Frontal cortex (tissue), 4 donors: ENCODE measurements at places on chromosomes 1 and 21. TPM values are rescaled to one million over a fixed set of nuclear protein-coding genes. Genes with fewer than 3 reads are reported as not detected.

GRCh38 chr1:88731475-88732269 lies 47.6 kb downstream of the PKN2 start:
- peak; percentile 6 for DNase-seq

Gene LCE1C
- total RNA-seq: not detected

DNA sequence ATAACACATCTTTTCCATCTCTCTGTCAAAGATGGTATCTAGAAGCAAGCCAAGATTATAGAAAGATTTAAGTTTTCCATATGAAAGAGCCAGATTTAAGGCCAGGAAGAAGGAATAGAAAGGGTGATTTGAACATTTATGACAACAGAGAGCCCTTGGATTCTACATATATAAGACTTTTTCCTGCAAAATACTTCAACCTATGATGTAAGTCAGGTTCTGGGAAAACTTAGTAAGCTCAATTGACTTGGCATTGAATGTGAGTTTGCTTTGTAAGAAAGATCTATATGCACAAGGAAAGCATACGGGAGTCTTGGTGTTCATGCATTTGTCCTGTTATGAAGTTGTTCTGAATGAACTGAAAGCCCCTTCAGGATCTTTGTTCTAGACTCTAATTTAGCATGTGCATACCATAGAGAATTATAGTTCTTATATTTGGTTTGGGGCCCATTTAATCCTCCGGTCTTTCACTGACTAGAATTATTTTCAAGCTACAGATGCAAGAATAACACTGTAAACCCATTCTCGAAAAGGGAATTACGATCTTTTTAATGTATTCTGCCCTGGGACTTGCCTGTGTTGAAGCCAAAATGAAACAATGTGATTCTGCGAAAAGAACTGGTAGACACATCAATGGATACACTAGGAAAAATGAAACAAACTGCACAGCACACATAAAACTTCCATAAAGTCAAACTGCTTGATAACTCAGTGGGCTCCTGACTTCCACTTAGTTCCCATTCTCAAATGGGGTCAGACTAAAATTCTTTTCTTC lies 152.8 kb downstream of the DISP1 start:
- DNase-seq: no peak

Gene BEST4
- total RNA-seq: 0.41 TPM

DNA sequence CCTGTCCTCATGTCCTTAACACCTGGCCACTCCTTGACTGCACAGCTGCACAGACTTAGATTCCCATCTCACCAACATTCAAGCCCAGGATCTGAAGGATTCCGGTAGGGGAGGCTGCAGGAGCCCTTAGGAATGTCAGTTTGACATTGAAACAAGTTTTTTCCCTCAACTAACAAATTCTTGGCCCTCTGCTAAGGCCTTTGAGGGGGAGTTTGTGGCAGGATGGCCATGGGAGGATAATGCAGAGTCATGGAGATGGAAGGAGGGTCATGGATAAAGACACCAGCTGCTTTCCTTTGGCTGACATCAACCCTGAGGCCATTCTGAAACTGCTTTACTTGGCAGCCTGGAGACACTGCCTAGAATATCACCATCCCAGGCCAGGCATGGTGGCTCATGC lies 63.4 kb upstream of the PPP2R5A start:
- no peak for DNase-seq

DNA sequence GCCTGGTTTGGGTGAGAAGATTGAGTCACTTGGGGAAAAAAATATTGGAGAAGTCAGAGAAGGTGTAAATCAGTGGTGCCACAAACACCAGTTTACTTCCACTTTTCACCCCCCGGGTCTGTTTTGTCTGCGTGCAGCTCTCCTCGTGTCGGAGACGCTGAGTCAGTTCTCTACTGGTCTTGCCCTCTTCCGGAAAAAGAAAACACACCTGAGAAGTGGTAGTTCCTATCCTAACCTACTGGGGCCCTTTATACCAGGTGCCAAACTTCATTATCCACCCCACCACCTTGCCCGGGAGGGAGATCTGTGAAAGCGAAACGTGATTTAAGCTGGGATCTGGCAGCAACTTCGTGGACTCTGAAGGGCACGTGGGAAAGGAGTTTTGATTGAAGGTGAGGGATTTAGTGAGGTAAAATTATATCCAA lies 855 bp upstream of the IVNS1ABP start:
- peak; percentile 20 for DNase-seq

DNA sequence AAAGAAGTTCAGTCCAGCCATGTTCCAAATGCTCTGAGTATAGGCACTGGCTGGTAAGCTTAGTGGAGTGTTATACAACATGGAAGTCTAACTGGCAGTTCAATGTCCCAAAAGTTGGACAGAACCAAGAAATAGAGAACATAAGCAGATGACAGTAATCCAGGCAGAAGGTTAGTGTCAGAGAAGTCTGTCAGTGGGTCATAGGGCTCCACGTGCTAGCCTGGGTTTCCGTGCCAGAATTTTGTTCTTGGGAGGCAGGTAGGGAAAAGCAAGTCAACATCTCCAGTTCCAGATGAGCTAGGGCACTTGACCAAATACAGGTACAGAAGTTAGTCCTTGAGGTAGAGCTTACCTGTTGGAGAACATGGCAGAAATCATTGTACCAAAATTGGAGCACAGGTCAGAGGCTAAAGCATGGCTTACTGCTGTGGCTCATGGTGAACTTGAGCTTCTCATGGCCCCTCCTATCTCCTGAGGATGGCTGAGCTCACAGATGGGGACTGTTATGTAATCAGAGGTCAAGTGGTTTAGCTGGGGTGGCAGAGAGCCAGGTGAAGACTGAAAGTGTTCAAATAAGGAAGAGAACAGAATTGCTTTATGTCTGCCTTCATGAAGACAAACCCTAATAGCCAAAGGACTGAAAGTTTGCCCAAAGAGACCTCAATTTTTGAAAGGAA lies 170.8 kb downstream of the NFIA start:
- DNase-seq: peak; percentile 25

- no peak for DNase-seq
Observed at GRCh38 chr1:67644566-67644965, 40.4 kb upstream of the GADD45A start.

DNA sequence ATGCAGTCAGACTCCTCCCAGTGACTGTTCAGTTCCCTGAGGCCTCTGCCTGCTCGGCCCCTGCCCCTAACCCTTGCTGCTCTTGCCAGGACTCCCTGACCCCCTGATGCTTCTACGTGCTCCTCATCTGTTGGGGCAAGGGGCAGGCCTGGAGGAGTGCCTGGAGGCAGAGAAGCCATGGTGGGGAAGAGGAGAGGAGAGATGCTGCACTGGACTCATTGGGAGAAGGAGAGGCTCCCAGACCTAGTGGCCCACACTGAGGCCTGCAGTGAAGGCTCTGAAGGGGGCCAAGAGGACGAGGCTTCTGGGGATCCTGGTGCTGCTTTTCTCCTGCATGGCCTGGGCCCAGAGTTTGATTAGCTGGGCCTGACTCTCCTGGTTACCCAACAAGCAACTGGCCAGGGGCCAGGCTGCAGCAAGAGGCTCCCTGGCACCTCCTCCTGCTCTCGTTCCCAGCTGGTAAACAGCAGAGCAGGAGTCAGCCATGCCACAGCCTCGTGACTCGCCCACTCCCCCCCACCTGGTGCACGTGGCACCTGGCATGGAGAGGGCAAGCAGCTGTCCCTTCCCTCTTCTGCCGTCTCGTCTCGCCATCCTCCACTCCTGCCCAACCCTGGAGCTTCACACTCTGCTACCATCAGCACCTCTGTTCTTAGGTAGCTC lies 847 bp upstream of the RORC start:
- no peak for DNase-seq

DNA sequence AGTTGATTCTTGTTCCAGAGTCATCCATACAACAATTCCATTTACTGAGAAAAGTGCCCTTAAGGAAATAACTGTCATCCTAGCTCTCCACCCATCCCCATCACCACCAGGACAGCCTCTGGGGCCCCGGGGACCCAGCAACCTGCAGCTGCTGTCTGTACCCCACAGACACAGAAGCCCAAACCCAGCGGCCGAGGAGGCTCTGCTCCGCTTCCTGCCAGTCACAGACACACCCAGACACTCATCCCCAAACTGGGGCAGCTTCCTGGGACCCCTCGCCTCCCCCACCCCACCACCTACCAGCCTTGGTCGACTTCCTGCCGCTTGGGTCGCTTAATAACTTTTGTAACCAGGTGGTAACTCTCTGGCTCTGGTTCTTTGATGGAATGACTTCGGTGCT lies 121.6 kb upstream of the SLC25A33 start:
- no peak for DNase-seq

DNA sequence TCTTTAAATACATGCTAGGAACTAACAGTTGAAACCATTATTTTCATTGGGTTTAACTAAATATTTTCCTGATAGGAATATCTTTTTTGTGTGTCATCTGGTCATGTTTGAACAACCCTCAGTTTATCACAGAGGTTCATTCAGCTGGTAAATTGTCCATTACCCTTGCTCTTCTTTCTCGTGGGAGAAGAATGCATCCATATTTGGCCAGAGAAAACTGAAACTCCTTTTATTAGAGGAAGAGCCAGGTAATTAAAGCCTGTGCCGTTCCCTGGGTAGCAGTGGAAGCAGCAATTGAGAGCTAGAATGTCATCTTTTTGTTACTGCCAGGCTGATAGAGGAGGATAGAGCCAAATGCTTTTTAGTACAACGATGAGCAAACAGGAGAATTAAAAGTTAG lies 587.2 kb upstream of the ZRANB2 start:
- DNase-seq: no peak

DNA sequence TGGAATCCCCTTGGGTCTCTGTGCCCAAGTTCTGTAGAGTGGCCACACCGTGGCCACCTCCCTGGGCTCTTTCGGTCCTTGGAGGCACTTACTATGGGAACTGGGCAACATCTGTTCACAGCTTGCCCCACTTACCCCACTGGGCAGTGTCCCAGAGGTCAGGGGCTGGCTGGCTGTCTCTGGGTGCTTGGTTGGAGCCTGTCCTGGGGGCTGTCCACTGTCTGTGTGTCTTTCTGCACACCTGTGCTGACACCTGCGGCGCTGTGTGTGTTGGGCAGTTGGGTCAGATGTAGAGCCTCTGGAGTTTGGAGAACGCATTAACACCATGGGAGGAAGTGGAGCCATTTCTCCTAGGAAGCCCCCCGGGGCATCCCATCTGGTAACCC lies 1.3 kb upstream of the TMEM54 start:
- no peak for DNase-seq

DNA sequence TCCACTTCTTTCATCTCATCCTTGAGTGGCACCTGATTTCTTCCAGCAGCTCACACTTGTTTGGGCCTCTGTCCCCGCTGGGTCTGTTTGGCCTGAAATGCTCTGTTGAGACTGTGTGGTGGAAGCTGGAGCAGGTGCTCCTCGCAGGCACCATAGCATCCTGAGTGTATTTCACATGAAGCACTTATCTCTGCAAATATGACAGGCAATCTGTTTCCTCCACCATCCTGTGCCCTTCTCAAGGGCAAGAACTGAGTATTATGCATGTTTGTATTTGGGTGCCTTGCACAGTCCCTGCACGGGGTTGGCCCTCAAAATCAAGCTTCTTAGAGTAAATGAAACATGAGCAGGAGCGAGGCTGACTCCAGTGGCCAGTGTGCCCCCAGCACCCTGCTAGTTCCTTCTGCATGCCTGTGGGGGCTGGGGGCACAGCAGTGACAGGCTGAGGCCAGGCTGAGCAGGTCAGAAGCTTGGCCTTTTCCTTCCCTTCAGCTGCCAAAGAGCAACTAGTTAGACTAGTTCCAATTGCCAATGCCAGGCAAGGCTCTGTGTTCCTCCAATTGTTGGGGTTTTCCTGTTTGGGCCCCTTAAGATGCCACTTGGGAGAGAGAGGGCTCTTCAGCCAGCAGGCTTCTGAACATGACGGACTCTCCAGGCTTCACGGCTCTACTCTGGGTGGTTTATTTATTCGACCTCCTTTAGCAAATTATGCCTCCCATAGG lies 129.6 kb upstream of the ATP1A1 start:
- no peak for DNase-seq

Gene SLC1A7
- not detected for total RNA-seq

DNA sequence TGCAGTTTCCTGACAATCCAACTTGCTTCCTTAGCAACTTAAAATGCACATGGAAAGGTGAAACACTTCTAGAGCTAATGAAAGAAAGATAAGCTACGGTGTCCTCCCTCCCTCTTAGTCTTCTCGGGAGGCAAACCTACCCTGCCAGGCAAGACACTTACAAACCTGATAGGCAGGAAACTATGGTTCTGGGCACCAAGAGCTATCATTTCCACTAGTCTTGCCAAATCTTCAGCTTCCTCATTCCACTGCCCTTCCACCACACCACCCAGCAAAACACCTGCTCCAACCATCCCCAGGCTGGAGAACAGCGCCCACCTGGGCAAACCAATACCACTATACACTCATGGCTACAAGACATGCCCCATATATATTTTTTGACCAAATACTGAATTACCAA lies 15.2 kb downstream of the NDC1 start:
- DNase-seq: no peak

DNA sequence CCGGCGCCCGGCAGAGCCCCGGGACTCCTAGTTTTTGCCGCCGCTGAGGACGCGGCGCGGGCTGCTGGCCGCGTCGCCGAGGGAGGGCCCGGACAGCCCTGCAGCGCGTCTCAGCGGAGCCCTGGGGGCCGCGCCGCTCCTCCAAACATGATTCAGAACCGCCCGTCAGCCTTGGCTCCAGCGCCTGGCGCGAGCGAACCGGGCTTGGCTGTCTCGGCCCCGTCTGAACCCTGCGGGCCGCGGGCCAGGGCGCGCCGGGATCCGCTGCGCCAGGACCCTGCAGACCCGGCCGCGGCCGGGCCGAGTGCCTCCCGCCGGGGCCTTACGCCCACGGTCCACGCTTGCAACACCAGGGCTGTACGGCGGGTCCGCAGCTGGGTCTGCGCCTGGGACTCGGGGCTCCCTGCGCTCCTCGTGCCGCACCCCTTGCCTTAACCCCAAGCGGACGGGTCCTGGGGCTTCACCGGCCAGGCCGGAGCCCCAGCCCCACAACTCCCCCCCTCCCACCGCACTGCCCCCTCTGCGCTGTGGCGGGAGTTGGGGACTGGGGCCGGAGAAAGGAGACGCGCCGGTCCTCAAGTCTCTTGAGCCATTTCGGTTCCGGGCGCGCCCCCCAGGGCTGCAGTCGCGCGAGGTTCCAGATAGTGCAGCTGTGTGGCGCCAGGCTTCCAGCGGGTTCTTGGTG lies 48.4 kb upstream of the CD34 start:
- peak; percentile 56 for DNase-seq
